ENCODE measurements at places on chromosomes 6 and 20. TPM values are rescaled to one million over a fixed set of nuclear protein-coding genes. Genes with fewer than 3 reads are reported as not detected.

Gene PRICKLE4
- 1.4 TPM for polyA plus RNA-seq

Gene PRR18
- 0.09 TPM for polyA plus RNA-seq

Gene SLC16A10
- polyA plus RNA-seq = 15.0 TPM

Gene BPIFA1
- polyA plus RNA-seq = 6.0 TPM

Gene PHACTR3
- 35.8 TPM for polyA plus RNA-seq

Gene MATN4
- 0.14 TPM for polyA plus RNA-seq

Gene SLC17A1
- polyA plus RNA-seq = not detected

Gene BFSP1
- polyA plus RNA-seq = 0.27 TPM

Gene RMND1
- polyA plus RNA-seq = 17.0 TPM

Gene C6orf15
- 24.6 TPM for polyA plus RNA-seq

Gene MUC21
- 0.27 TPM for polyA plus RNA-seq

Gene CST3
- polyA plus RNA-seq = 465 TPM

Gene CST2
- 12.7 TPM for polyA plus RNA-seq

Gene PPP1R14C
- polyA plus RNA-seq = 1.9 TPM

Gene GGTLC1
- polyA plus RNA-seq = not detected

Gene SH3BGRL2
- polyA plus RNA-seq = 15.9 TPM

Gene EFHC1
- polyA plus RNA-seq = 75.6 TPM

Gene ECT2L
- polyA plus RNA-seq = 0.43 TPM

Gene POFUT1
- 9.1 TPM for polyA plus RNA-seq

Gene B3GAT2
- 0.46 TPM for polyA plus RNA-seq

Gene NKX2-2
- 0.09 TPM for polyA plus RNA-seq

Gene THBD
- polyA plus RNA-seq = 16.8 TPM

Gene TDRD6
- polyA plus RNA-seq = 0.30 TPM

Gene HUS1B
- polyA plus RNA-seq = 0.37 TPM

Gene SUMO4
- 0.25 TPM for polyA plus RNA-seq

Gene FOXQ1
- 6.3 TPM for polyA plus RNA-seq

Gene SMOC2
- polyA plus RNA-seq = 6.5 TPM

Gene TM9SF4
- polyA plus RNA-seq = 18.7 TPM

Gene FAM50B
- 11.2 TPM for polyA plus RNA-seq

Gene TCP11
- polyA plus RNA-seq = 0.30 TPM

Gene NRM
- 10.4 TPM for polyA plus RNA-seq

Gene ZNF831
- polyA plus RNA-seq = 2.9 TPM

Gene TTLL9
- 0.46 TPM for polyA plus RNA-seq

Gene MEI4
- 0.05 TPM for polyA plus RNA-seq

Gene TP53TG5
- polyA plus RNA-seq = 0.27 TPM

Gene SCRT2
- under 0.01 TPM for polyA plus RNA-seq

Gene SLC2A4RG
- polyA plus RNA-seq = 66.1 TPM

Gene C20orf96
- 4.3 TPM for polyA plus RNA-seq

Gene EYA2
- 28.5 TPM for polyA plus RNA-seq

Gene BIRC7
- polyA plus RNA-seq = 0.87 TPM

Gene SESN1
- polyA plus RNA-seq = 76.9 TPM

Gene TGM6
- not detected for polyA plus RNA-seq

Gene ZNF391
- 1.7 TPM for polyA plus RNA-seq

Gene KHDRBS2
- polyA plus RNA-seq = 0.71 TPM

Gene ATP9A
- polyA plus RNA-seq = 4.7 TPM

All from thymus (tissue), 14 donors.